COR-L47 (cell line): ENCODE measurements at places on chromosomes 7 and 10.
A peak's percentile ranks its signal among the peaks of the same experiment; 100 is the strongest.

DNA sequence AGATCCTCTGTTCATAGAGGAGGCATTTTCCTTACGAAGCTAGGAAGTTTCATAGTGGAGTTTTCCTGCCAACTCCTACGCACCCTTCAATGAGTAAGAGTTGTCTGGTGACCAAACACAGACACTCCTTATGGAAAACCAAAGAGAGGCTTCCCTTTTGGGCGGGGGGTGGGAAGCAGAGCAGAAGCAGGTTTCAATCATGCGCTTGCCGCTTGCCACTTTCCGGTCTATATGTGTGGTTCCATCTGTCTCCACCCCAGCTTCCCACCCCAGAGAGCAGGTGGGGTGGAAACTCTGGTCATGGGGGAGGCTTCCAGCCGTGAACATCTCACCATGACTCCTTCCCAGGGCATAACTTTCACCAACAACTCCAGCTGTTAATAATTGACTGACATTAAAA is 68.8 kb upstream of the GRB10 start:
- DNase-seq, result no peak

DNA sequence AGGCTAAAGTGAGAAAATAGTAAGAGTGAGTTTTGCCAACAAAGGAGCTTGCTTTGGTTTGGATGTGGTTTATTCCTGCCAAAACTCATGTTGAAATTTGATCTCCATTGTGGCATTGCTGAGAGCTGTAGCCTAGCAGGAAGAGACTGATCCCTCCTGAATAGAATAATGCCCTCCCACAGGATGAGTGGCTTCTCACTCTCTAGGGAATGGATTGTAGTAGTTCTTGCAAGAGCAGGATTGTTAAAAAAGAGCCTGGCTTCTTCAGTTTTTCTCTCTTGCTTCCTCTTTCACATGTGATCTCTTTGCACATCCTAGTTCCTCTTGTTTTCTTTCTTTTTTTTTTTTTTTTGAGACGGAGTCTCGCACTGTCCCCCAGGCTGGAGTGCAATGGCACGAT is 34.4 kb downstream of the ASAH2 start:
- DNase-seq, result no peak

DNA sequence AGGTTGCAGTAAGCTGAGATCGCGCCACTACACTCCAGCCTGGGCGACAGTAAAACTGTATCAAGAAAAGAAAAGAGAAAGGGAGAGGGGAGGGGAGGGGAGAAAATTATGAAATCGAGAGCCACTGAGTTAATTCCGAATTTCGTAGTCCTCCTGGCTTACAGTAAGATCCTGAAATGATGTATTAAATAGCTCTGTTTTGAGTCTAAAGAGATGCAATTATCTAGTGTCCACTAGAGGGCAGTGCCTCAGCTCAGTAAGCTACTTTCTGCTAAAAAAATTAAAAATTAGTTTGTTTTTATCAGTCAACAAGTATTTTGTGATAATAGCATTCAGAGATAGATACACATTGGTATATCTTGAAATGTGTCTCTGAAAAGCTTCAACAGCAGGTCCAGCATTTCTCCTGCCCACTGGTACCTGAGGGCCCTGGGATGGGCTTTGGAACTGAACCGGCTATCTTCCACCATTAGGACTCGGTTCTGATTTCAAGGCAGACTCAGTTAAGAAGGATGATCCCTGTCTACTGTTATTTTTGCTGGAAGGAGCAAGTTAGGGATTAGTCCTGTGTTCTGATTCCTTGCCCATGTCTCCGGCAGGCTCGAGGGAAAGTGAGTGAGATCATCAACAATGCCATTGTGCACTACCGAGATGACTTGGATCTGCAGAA is 19.5 kb downstream of the TSPAN33 start:
- peak; percentile 41 for DNase-seq

DNA sequence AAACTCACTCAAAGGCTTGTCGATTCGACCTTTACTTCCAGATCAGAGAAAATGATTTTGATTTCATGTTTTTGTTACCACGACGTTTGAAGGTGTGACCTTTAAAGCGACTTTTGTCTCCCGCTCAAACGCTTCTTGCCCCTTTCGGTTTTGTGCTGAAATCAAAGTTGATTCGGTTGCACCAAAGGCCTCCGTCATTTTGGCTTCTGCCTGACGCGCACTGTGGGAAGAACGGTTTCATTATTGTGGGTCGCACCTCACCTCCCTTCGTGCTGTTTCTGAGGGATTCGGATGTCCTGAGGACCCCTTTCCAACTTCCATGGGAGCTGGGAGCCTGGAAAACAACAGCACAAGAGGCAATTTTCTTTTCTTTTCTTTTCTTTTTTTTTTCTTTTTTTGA is 176.9 kb downstream of the DNAJB6 start:
- DNase-seq, result no peak

- DNase-seq, result no peak
Observed at GRCh38 chr10:32877915-32878314, 80.1 kb downstream of the ITGB1 start.

GRCh38 chr10:43865265-43866135 is 216.8 kb upstream of the ZNF32 start:
- DNase-seq, result no peak

DNA sequence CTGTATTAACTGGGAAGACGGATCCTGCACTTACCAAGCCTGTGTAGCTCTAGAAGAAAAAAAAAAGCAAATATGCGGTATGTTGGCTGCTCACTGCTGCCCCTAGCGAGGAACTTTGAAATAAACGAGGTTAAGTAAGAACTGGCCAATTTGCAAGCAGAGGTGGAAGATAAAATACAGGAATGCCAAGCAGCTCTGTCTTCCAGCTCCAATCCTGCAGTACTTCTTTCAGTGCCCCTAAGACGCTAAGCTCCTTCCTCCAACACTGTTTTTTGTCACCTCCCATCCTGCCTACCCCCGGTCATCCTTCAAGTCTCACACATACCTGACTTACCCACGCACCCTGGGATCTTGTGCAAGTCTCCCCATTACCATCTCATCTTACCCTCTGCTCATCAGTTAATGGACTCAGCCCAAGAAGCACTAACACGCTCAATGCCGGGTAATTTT is 809 bp downstream of the C10orf143 start:
- no peak for DNase-seq

GRCh38 chr10:122326385-122326784 is 48.1 kb upstream of the PLEKHA1 start:
- no peak for DNase-seq

GRCh38 chr10:29740981-29741545 is 106.3 kb upstream of the SVIL start:
- DNase-seq, result no peak
